ENCODE measurements at places on chromosomes 2 and 18. TPM values are rescaled to one million over a fixed set of nuclear protein-coding genes. Genes with fewer than 3 reads are reported as not detected.

Gene CXCR1
- total RNA-seq: not detected

Gene TSN
- total RNA-seq: 63.2 TPM

Gene SERPINB4
- not detected for total RNA-seq

Gene NLRC4
- 0.92 TPM for total RNA-seq

Gene UGT1A3
- not detected for total RNA-seq

Gene GLI2
- total RNA-seq: 5.8 TPM

Gene GAREM2
- total RNA-seq: 4.7 TPM

DNA sequence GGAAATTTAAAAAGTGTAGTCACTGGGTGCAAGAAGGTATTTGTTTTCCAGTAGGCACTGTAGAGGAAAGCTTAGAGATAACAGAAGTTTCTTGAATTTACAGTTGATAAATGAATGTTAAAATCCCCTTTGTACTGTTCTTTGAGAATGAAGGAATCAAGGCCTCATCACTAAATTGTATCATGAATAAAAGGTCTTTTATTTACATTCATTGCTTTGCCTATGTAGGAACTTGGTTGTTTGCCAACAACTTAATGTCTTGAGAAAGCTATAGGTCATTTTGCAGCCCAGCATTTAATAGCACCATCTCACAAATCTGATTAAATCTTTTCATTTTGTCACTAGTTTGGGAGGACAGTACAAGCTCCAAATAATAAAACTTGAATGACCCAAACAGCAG is 213.9 kb upstream of the ITGA4 start:
- no peak overlapping the region for H3K4me3 ChIP-seq
- no peaks in the 10 kb centered on the region for H3K36me3 ChIP-seq
- H3K4me1 ChIP-seq: no peaks in the 10 kb centered on the region

- no peak overlapping the region for H3K4me3 ChIP-seq
- no peak for DNase-seq
- no peaks in the 10 kb centered on the region for H3K36me3 ChIP-seq
- H3K27me3 ChIP-seq: no peaks in the 10 kb centered on the region
- H3K4me1 ChIP-seq: no peaks in the 10 kb centered on the region
- no peak overlapping the region for H3K27ac ChIP-seq
Observed at GRCh38 chr2:58594175-58594574, 353.1 kb upstream of the FANCL start.

DNA sequence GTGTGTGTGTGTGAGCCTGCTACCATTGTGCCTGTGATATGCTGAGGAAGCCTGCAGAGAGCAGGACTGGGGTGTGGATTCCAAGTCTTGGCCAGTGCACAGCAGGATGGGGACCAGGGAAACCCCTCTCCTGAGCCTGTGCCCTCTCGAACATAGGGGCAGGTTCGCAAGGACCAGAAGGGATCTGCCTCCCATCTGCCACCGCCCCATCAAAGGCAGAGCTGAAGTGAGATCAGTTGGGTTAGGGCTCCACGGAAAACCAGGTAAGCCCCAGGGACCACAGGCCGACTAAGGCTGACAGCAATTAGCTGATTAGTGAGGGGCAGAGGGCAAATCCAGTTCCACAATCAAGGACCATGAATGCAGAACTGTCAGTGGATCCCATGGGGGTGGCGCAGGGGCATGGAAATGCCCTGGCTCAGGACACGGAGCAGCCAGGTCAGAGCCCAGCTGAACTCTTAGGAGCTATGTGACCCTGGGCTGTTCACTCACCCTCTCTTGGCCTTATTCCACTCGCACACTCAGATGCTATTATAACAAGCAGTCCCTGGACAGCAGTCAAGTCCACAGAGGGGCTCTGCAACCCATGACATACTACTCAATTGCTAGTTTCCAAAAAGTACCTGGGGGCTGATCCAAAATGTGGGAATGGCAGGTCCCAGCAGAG is 84.2 kb upstream of the ID2 start:
- DNase-seq: no peak
- peak overlapping the region; percentile 75 for H3K27ac ChIP-seq
- no peaks in the 10 kb centered on the region for H3K36me3 ChIP-seq
- H3K27me3 ChIP-seq: no peaks in the 10 kb centered on the region

DNA sequence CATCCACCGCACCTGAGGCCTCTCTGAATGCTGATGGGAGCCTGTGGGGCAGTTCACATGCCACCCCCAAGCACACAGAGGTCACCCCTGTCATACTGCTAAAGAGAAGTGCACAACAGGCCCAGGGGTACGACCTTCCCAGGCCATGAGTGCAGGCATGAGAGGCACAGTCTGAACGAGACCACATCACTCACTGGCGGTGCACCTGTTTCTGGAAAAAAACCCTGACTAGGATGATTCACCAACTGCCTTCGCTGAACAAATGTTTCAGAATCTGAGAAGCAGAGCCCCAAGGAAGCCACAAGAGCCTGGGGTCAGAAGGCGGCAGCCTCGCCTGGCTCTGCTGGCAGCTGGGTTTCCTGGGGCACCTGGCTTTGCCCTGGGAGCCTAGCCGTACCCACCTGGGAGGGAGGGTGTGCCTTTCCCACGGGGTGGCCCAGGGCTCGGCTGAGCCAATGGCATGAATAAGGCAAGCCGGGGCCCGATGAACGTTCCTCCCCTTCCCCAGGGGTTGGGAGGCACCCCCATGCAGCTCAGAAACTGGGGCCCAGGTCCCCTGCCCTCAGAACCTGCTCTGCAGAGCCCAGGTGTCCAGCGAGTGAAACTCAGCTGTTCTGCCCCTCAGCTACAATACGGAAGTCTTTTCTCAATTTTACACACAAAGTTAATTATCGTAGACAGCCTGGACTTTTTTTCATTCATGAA is 73.8 kb downstream of the HDAC4 start:
- H3K27me3 ChIP-seq: no peaks in the 10 kb centered on the region
- H3K36me3 ChIP-seq: no peaks in the 10 kb centered on the region
- H3K4me3 ChIP-seq: no peak overlapping the region

- H3K4me1 ChIP-seq: peaks cover 2% of the 10 kb centered on the region
- no peak overlapping the region for H3K4me3 ChIP-seq
- H3K36me3 ChIP-seq: no peaks in the 10 kb centered on the region
- no peak overlapping the region for H3K27ac ChIP-seq
- DNase-seq: no peak
Observed at GRCh38 chr2:235235977-235236767, 257.7 kb upstream of the AGAP1 start.

GRCh38 chr18:22257022-22257543 is 87.7 kb downstream of the GATA6 start:
- DNase-seq: no peak
- no peaks in the 10 kb centered on the region for H3K36me3 ChIP-seq

DNA sequence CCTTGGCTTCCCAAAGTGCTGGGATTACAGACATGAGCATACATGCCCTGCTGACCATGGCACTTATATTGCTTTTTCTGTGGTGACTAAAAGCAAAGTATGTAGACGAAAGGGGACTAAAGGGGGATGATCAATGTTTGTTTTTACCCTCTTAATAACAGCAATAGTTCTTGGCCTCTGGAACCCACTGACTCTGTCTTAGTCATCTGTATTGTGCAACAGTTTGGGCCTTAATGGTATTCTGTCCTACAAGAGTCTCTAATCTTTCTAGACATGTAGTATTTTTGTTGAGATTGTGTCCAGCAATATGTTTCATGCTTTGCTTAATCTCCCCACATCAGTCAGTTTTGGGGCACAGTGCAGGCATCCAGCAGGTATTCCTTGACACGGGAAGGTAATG is 359.9 kb upstream of the FANCL start:
- no peaks in the 10 kb centered on the region for H3K27me3 ChIP-seq
- no peaks in the 10 kb centered on the region for H3K4me1 ChIP-seq
- H3K36me3 ChIP-seq: no peaks in the 10 kb centered on the region

- H3K4me3 ChIP-seq: no peak overlapping the region
- H3K36me3 ChIP-seq: no peaks in the 10 kb centered on the region
- peaks cover 7% of the 10 kb centered on the region for H3K4me1 ChIP-seq
- H3K27me3 ChIP-seq: no peaks in the 10 kb centered on the region
- no peak for DNase-seq
Observed at GRCh38 chr2:174750923-174751441, 13.3 kb downstream of the CHRNA1 start.

DNA sequence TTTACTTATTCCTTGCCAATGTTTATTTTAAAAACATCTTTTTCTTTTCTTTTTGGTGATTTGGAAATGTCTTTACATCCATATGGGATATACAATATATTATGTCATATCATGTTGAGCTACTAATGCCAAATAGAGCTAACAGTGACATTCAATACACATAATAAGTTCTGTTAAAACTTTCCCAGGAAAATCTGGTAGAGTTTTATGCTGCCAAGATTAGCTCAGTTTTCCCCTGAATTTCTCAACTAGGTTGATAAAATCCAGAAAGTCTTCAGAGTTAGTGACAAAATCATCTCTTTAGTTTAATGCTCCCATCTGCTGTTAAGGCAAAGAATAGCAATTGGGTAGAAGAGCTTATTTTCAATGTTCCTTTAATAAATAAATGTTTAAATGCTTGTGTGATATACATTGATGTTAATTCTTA is 9.9 kb downstream of the COL3A1 start:
- H3K27me3 ChIP-seq: no peaks in the 10 kb centered on the region
- no peak overlapping the region for H3K4me3 ChIP-seq
- H3K4me1 ChIP-seq: peaks cover 4% of the 10 kb centered on the region
- H3K27ac ChIP-seq: peak overlapping the region; percentile 98

Measured in hepatocyte (in vitro differentiated cells).